ENCODE measurements at places on chromosomes 2 and 18.

DNA sequence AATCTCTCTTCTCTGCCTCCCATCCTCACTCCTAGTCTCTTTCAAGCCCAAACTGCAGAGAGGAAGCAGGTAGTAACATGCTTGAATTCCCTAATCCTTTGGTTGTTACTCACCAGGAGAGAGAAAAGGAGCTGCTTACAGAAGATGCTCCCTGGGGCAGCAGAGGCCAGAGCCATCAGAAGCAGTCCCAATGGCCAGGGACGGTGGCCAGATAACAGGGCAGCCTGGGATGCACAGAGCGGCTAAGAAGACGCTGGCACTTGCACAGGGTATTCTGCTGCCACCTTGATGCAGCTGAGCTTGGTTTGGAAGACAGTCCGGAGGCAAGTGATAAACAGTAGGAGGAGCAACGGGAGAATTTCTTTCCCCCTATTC, 250 bp downstream of the DSC1 start:
- DNase-seq, result no peak

DNA sequence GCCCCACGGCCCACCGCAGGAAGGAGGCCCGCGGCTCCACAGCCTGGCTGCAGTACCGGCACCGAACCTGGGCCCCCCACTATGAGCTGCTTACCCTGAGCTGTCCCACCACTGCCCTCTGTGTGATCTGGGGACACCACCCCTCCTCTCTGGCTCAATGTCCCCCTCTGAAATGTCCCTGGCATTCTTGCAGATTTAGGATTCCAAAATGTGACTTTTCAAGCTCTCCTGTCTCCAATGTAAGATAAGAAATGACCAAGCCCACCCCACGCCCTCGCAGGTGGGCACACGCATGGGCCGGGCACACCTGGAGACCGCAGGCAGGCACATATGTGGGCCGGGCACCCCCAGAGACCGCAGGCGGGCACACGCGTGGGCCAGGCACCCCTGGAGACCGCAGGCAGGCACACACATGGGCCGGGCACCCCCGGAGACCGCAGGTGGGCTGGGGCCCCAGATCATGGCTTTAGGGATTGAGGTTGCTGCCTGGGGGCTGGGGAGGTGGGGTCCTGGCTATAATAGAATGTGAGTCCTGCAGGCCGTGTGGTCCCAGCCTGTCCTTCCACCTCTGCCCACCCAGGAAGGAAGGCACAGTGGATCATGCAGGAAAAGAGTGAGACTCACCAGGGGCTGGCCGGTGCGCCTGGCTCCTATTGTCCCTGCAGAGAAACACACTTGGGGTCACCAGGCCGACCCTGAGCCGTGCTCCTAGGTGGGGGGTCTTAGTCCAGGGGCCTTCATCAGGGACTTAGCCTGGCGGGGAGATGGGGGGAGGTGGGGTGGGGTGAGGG, 7.2 kb downstream of the PDCD1 start:
- no peak for DNase-seq

- no peak for DNase-seq
These were observed 44.0 kb upstream of the RPL31 start for GRCh38 chr2:100957996-100958653.

- DNase-seq, result no peak
These were observed 782.1 kb downstream of the EPHA4 start for GRCh38 chr2:220789961-220790360.

GRCh38 chr2:237452861-237453260, 34.2 kb upstream of the MLPH start:
- no peak for DNase-seq

GRCh38 chr2:33377048-33377447, 99.4 kb upstream of the RASGRP3 start:
- DNase-seq, result no peak

- no peak for DNase-seq
These were observed 256.0 kb upstream of the FANCL start for GRCh38 chr2:58497168-58497567.

DNA sequence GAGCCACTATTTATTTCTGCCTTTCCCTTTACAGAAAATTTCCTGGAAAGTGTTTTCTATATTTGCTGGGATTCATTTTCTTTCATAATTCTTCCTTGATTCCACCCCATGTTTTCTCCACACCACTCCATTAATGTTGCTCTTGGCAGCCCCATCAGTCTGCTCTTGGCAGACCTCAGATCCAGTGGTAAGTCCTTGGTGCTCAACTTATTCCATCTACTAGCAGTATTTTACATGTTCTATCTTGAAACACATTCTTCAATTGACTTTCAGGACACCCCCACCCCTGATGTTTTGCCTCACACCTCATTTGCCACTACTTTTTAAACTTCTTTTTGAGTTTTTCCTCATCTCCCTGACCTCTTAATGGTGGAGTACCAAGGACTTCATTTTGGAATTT, 65.0 kb downstream of the HNMT start:
- DNase-seq, result no peak

DNA sequence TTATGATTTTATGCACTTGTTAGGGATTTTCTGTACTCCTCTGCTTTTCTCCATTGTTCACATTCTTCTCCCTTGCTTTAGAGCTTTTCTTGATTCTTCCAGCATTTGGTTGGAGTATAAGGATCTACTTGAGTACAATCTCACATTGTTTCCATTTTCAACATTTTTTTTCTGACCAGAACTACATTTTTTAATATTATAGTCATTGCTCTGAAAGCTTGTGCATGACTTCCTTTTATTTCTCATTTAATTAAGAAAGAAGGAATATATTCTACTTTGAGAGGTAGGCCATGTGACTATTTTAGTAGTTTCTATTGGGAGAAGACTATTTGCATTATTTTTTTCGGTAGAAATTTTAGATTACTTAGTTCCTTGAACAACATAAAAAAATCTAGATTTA, 200.4 kb downstream of the TMEM247 start:
- DNase-seq, result no peak

GRCh38 chr2:132542953-132543569, 126.5 kb downstream of the GPR39 start:
- no peak for DNase-seq

DNA sequence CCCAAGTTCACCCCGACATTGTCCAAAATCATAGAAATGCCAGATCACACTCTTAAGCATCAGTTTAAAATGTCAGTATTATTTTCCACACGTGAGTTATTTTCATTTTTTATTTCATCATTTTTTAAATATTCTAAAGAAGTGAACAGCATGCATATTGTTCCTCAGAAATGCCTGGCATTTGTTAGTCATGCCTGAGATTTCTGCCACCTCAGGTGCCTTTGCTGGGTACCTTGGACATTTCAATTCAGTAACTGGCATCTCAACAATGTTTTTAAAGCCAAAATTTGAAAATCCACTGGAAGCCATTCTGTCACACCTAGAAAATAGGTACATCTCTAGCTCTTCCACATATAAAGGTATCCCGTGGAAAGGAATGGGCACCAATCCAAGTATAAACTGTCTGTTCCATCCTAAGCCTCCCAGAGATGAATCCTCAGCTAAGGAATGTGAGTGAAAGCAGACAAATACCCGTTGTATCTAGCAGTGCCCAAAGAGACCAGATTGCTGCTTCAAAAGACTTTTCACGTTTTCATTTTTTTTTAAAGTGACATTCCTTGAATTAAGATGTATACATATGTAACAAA, 159.8 kb downstream of the ZNF385B start:
- no peak for DNase-seq

DNA sequence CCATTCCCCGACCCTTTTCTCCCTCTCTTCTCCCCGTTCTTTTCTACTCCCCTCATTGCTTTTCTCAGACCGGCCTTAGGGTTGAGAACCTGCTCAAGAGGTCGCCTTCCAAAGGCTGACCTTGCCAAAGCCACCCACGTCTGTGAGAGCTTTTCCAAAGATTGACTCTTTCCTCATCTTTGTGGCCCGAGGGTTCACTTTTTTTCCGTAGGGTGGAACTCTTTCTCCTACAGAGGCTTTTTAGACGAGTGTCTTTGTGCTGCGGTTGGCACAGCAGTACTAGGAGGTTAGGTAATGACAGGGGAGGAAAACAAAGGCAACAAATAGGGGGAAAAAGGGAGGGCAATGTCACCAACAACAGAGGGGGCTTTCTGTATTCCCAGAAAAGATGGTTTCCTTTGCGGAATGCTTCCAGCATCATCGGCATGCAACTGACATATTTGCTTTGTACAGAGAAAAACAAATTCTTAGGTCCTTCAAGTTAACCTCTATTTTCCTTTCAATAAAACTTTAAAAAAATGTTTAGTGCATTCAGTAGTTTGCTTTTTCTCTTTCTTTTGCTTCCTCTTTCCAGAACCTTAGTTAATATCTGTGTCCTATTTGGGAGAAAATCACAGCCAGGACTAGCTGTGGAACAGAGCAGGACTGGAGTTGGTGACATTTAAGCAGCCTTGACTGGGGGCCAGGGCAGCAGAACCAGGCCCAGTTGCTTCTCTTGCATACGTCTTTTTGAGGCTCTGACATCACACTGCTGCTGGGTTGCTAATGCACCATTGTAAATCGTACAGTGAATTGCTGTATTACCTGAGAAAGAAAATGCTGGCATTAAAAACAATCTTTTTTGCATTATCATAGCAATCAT, 188.1 kb upstream of the FANCL start:
- no peak for DNase-seq

- DNase-seq, result no peak
These were observed 78.7 kb downstream of the RAB3GAP1 start for GRCh38 chr2:135130751-135131150.

DNA sequence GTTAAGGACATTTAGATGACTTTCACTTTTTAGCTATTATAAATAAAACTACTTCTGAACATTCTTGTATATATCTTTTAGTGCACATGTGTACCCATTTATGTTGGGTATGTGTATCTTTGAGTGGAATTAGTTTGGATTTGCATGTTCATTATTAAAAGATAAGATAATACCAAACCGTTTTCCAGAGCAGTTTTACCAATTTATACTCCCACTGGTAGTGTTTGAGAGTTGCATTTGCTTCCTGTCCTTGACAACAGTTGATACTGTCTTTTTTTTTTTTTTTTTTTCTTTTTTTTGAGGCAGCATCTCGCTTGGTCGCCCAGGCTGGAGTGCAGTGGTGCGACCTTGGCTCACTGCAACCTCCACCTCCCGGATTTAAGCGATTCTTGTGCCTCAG, 23.3 kb downstream of the SLC30A6 start:
- DNase-seq, result no peak

GRCh38 chr2:65528241-65528574, 95.8 kb upstream of the SPRED2 start:
- DNase-seq, result no peak

DNA sequence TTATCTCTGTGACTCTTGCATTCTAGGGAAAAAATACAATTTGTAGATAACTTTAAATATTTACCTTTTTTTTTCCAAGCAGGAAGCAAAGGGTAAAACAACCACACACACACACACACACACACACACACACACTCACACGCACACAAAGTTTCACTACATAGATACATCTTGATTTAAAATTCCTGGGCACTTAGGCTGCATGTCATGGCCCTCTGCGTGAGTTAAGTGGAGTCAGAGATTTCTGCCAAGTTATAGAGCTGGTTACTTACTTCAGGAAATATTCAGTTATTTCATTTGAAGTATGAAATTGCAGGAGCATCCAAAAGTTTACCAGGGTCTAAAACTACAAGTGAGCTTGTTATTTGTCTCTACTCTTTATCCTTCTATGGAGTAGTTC, 612.0 kb downstream of the IRS1 start:
- DNase-seq, result no peak

DNA sequence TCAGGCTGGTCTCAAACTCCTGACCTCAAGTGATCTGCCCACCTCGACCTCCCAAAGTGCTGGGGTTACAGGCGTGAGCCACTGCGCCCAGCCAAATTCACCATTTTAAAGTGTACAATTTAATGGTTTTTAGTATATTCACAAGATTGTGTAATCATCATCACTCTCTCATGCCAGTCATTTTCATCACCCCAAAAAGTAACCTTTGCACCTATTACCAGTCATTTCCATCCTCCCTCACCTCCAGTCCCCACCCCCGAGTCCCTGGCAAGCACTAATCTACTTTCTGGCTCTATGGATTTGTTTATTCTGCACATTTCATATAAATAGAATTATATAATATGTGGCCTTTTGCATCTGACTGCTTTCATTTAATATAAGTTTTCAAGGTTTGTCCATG, 10.8 kb downstream of the PCBP1 start:
- no peak for DNase-seq

DNA sequence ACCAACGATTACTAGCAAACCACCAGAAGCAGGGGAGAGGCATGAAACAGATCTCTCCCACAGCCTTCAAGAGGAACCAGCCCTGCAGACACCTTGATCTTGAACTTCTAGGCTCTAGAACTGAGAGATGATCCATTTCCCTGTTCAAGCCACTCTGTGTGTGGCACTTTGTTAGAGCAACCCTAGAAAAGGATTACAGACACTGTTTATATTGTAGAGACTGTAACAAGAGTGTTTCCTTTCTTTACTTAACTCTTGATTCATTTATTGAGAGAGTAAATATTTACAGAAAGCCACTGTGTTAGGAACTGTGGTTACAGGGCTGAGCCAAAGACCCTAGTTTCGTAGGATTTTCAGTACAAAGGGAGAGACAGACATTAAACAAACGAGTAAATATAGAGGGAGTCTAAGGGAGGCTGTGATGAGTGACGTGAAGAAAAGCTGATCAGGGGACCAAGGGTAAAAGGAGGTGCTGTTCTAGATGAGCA, 10.9 kb downstream of the CCDC68 start:
- no peak for DNase-seq

- DNase-seq, result no peak
These were observed 301.3 kb downstream of the RIT2 start for GRCh38 chr18:42814184-42814583.

GRCh38 chr2:12616456-12617156, 100.1 kb upstream of the TRIB2 start:
- no peak for DNase-seq

DNA sequence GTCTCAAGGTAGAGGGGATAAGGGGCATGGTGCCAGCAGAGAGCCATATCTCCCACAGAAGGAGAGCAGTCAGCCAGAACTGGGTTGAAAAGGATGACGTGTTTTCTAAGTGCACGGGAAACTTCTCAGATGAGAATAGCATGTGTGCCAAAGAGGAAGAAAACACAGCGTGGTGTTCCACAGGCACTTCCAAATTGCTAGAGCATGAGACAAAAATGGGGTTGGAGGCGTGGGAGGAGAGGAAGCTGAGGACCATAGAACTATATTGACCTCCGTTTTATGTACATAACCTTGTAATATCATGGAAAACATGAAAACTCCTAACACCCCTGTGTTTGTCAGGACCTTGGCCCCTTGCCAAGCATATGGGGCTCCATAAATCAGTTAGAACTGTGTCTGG, 682.7 kb upstream of the RAB6C start:
- DNase-seq, result no peak

GRCh38 chr2:157246765-157247407, 10.6 kb upstream of the GALNT5 start:
- DNase-seq, result no peak
